ENCODE measurements at places on chromosomes 12 and 14.

DNA sequence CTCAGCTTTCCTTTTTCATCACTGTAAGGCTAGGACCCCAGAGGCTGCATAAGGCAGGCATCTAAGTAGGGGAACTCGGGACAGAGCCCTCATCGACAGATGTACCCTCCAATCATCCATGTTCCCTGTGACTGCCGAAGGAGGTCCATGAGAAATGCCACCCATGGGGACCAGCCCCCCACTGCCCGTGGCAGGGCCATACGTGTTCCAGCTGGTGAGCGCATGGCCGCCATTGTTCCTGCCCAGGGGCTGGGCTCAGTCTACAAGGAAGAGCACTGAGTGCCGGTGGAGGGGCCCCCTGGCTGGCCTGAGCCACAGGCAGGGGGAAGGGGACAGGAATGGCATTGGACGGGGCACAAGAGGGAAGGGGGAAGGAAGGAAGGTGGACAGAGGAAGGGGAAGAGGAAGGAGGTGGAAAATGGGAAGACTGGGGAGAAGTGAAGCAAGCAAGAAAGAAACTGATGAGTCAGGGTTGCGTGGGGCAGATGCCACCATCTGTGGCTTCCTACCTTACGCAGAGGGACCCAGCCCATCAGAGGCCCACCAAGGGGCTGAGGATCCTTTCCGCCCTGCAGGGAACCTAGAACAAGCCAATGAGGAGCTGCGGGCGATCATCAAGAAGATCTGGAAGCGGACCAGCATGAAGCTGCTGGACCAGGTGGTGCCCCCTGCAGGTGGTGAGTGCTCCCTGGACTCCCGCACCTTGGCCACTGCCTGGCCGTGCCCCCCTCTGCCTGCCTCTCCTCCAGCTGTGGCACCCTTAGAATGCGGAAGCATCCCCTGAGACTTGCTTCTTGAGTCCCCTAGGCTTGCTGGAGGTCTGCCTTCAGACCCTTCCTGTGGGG, 120.6 kb upstream of the FKBP4 start:
- DNase-seq: no peak

GRCh38 chr12:113858841-113859386, 107.2 kb downstream of the RBM19 start:
- DNase-seq: no peak

DNA sequence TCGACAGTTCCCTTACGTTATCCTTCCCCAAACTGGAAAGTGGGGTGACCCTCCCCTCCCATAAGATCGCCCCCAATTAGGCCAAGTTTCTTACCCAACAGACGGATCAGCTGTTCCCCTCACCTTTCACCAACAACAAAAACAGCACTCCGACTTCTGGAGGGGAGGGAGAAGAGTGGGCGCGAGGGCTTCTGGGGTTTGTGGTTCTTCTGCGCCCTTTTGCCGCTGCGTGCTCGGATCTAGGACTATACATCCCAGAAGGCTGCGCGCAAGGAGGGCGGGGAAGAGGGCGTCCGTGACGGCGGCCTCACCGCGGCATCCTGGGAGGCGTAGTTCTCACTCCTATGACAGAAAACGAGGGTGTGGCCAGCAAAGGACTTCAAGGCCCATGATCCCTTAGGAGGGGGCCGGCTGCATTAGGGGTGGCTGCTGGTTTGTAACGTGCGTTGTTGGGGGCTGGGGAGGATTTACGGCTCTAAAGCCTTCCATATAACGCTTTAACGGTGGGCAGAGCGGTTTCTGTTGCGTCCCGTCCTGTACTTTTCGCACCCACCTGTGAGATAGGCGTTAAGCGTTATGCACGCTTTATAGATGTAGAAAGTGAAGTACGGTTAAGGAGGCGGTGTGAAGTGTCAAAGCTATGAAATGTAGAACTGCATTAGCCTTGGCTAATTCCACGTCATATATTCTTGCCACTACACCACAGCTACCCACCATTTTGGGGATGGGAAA, at the start of gene CALCOCO1:
Gene CALCOCO1 (minus strand): TSS at position 143 of the 732 bp plus-strand sequence. CDS start 2,210 bp downstream, outside the sequence.
- DNase-seq: peak; percentile 98

DNA sequence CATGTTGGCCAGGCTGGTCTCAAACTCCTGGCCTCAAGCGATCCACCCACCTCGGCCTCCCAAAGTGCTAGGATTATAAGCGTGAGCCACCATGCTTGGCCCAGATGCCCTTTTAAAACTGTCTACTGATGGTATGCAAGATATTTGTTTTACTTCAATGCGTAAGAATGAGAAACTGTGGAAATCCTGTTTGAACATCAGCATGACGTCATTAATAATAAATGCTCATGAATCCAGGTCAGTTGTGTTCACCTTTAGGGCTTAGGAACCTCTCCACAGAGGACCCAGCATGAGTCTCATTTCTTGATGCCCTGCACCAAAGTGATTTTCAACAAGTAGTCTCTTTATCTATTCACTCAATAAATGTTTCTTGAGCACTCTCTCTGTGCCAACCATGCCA, 34.5 kb upstream of the FOS start:
- DNase-seq: no peak

DNA sequence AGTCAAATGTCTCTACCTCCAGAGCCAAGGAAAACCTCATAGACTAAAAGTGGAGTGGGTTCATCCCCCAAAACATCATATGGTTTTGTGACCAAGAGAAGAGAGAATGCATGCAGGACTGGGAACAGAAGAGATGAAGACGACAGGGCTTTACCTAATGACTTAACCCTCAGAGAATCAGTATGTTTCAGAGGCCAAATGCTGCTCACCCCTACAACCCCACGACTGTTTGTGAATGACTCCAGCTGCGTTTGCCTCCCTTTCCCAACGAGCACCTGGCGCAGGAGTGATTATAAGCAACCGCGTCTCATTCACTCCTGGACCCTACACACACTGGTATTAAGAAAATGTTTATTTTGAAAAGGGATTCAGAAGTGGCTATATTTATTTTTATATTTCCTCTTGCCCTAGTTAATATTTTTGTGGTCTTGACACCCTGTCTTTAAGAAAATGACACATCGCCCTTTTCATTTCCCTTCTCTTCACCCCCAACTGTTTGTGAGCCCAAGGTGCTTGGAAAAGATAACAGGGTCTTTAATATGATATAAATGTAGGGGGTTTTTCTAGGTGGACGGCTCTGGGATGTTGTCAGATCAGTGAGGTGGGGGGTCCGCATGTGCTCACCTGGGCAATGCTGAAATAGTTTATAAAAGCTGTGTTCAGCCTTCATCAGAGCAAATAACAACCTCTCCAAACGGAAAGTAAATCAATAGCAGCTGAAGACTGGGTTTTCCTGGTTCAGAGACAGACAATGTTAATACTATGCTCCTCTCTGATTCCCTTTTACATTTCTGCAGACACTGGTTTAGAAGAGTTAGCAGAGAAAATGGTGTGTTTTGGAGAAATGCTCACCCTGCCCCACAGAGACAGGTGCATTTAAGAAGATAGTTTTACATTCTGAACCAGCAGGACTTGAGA, 77.7 kb downstream of the SLC15A4 start:
- no peak for DNase-seq

- DNase-seq: no peak
Measured at GRCh38 chr12:33825442-33825841, 196.9 kb upstream of the ALG10 start.

DNA sequence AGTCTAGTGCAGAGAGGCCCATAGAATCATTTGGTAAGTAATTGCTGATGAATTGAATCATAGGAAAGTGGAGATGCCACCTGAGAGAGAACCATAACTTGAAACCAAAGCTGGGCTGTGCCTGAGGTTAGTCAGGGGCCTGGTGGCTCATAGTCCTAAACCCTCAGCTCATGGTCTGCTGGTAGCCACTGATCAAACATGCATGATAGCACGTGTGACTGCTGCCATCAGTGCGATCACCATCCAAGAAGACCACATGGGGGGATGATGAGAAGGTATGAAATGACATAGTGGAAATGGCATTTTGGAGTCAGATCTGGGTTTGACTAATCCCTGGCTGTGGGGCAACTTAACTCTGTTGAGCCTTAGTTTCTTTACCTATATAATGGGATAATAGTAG, 190.5 kb downstream of the CACNA1C start:
- DNase-seq: no peak

GRCh38 chr14:48725051-48725734, 861.0 kb downstream of the RPS29 start:
- no peak for DNase-seq

DNA sequence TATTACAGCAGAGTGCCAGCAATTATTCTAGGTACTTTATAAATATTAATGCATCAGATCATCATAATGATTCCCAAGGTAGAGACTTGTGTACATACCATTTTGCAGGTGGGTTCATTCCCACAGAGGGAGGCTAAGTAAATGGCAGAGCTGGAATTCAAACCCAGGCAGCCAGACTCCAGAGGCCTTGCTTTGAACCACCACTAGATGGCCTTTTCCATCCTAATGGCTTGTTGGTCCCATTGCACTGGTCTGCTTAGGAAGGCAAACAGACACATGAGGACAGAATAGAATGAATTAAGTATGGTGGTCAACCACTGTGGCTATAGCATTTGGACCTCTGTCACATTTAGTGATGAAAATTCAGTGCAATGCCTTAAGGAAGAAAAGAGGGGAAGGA, 158.7 kb downstream of the METTL25 start:
- DNase-seq: no peak

GRCh38 chr14:99192830-99193229, 79.2 kb downstream of the BCL11B start:
- no peak for DNase-seq

DNA sequence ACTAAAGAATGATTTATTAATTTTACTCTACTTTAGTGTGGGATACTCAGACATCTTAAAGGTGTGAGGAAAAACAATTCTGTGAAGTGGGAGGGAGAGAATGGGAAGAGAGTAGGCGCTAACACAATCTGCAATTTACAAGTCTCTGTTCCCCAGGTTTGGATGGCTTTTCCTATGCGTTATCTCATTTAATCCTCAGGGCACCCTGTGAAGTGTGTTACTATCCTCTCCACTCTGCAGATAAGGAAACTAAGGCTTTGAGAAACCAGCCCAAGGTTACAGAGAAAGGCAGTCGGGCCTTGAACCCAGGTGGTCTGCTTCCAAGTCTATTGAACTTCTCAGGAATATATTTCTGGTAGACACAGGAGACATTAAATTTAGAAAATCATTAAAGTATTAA, 36.2 kb upstream of the TUBA1C start:
- DNase-seq: no peak

DNA sequence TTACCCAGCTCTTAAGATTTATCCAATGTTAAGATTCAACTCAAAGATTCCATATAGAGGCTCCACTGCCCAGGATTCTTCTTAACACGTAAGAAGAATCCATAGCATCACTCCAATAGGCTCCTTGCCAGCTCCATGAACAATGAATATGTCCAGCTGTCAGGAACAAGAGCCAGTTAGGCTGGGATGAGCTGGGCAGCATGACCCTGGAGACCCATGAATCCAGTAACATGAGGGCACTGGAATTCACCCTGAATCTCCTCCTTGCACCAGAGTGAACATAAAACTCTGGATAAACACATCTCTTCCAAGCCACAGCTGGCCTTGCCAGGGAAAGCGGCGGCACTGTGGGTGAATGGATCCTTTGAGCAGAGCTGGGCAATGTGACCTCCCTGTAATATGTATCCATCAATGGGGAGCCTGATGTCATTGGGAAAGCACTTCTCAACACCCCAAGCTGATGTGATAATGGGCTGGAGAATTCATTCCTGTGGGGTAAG, 24.4 kb upstream of the TC2N start:
- DNase-seq: peak; percentile 81

GRCh38 chr14:104819361-104819781, 18.5 kb downstream of the ZBTB42 start:
- no peak for DNase-seq

- peak; percentile 25 for DNase-seq
Measured at GRCh38 chr12:100199347-100200149, 1.1 kb upstream of the ACTR6 start.

DNA sequence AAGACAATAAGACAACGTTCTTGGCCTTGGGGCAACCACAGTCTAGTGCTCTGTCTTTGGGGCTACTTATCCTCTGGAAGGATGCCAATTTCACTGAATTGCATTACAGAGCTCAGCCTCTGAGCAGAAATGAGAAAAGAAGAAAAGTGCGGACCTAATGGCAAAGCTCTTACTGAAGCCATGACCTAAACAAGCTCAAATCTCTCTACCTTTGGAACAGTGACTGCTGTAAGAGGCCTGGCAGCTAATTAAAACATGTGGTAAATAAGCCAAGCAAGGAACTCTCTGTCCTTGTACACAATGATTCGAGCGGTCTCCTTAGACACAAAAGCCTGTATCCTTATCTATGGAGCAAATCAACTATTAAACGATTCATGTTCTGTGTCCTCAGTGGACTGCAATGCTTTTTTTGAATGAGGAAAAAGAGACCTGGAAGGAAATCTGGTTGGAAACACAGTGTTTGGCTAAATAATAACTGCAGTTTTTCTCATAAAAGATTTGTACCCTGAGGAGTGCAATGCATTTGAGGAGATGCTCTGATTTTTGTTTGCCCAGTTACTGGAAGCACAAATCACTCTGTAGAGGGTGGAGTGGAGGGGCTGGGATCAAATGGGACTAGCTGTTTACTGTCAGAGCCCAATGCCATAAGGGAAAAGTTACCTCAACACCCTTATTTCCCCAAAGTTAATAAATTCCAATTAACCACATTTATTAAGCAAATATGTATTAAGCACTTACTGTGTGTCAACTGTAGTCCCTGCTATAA, 113.9 kb downstream of the NDUFA12 start:
- no peak for DNase-seq

DNA sequence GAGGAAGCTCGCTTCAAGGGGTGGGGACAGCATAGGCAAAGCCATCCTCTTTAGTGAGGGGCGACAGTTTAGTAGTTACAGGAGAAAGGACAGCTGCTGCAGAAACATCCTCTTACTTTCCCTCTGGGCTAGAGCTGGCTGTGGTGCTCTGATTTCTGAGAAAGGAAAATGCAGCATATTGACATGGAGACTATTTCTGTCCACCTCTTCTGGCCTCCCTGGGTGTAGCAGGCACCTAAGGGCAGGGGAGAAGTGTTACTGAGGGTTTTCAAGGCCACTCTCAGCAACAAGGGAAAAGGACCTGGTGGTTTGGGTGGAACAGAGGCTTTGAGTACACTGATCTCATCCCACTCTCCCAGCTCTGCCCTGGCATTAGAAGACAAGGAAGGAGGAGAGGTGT, 40.0 kb upstream of the CTDSP2 start:
- no peak for DNase-seq

GRCh38 chr14:23024612-23025075, 10.1 kb downstream of the PSMB5 start:
- DNase-seq: no peak

GRCh38 chr12:28065374-28065773, 92.8 kb upstream of the PTHLH start:
- no peak for DNase-seq
